ENCODE measurements at places on chromosomes 5 and 9.

- DNase-seq = peak; percentile 94
Observed at GRCh38 chr9:93156475-93157008, 22.5 kb upstream of the NINJ1 start.

DNA sequence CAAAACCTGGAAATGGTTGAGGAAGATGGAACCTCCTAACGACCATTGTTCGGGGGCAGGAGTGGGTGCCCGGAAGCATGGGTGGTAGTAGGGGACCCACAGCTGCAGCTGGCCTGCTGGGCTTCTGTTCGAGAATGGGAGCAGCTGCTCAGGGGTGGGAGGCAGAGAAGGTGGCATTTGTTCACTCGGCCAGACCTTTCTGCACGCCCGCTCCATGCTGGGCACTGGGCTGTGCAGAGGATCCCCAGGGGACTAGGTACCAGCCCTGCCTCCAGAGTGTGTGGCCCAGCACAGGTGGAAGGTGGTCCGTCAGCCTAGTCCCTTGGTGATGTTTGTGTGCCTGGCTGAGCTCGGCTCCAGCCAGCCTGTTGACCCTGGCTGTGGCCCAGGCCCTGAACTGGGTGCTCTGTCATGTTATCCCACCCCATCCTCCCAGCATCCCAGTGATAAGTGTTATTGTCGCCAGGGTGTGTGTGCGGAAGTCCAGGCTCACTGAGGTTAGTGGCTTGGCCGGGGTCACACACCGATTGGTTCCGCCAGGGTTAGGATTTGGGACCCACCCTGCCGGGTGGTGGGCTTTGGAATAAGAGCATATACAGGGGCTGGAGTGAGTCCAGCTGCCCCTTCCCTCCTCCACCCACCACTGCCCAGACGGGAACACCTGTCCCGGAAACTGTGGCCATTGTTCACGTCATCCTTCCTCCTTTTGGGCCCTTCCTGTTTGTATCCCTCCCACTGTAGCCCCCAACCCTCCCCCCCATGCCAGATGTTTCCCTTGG, 4.8 kb downstream of the N4BP3 start:
- DNase-seq = no peak

DNA sequence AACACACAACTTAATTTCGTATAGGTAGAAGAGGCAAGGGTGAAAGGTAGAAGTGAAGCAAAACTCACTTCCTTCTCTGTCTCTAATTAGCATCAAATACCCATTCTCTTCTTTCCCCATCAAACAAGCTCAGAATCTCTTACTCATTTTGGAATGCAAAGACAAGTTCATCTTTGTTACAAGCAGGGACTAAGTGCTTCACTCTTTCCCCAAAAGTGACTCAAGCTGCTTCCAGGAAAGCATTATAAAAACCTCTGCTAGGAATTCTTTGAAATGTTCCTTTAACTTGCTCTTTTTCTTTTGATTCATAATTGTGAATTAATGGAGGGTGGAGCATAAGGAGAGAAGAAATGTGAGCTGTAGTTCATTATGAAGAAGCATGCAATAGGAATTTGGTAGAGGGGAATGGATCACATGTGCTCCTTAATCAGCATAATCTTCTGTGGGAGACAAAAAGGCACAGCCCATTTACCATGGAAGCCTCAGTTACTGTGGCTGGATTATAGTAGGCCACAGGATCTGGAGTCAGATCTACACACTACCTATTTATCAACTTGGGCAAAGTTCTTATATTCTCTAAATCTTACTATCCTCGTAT, 109.5 kb upstream of the DPYSL3 start:
- DNase-seq = no peak

DNA sequence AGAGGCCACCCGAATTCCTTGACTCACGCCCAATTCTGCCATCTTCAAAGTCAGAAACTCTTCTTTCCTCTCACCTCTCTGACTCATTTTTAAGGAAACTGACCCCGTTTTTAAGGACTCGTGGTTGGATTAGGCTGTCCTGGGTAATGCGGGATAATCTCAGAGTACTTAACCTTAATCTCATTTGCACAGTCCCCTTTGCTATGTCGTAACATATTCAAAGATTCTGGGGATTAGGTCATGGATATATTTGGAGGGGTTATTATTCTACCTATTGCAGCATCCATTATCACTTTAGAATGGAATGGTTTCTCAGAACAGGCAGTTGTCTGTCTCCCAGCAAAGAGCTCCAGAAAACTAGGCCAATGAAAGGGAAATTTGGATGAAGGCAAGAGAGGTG, 80.8 kb upstream of the IL12B start:
- DNase-seq = no peak

DNA sequence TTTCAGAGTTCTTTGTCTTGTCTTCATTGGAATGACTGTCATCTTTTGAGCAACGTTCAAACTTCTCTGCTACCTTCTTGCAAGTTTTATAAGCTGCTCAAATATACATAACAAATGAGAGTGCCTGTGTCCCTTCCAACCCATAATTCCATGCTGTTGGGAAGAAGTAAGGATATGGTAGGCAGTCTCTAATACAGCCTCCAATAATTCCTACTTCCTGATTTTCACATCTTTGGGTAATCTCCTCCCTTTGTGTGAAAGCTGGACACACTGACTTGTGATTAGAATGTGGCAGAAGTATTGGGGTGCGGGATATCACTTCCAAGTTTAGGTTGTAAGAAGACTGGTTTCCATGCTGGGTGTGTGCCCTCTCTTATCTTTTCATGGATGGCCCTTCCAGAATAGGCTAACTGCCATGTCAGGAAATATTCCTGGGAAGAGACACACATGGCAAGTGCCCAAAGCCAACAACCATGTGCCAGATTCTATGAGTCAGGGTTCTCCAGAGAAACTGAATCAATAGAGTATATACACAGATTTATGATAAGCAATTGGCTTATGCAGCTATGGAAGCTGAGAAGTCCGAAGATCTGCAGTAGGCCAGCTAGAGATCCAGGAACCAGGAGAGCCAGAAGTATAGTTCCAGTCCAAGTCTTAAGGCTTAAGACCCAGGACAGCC, 531.3 kb downstream of the NTRK2 start:
- no peak for DNase-seq

DNA sequence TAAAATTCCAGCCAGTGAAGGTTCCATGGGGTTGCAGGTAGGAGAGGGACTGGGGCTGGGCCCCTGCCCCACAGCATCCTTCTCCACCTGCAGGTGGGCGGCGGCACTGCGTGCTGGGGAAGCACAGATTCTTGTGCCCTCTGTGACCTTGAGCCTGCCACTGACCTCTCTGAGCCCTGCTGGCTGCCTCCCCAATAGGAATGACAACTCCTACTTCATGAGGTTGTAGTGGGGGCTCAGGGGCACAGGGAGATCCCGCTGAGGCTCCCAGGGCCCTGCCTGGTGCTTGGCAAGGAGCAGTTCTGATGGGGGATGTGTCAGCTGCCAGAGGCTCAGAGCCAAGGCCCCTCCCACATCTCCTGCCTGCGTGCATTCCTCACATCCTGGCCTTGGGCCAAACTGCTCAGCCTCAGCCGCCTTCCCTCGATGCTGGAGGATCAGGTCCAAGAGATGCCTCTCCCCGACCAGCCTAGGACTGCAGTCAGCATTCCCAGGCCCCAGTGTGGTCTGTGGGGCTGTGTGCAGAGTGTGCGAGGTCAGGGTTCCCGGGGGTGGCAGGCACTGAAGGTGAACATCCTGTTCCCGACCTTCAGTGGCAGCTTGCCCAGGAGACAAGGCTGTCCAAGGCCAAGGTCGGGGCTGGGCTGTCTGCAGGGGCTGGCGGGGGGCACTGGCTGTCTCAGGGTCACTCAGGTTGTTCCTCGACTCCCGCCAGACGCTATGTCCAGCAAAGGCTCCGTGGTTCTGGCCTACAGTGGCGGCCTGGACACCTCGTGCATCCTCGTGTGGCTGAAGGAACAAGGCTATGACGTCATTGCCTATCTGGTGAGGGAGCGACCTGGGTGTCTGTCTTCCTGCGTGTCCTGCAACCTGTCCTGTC, 7.0 kb downstream of the ASS1 start:
- DNase-seq = peak; percentile 19

DNA sequence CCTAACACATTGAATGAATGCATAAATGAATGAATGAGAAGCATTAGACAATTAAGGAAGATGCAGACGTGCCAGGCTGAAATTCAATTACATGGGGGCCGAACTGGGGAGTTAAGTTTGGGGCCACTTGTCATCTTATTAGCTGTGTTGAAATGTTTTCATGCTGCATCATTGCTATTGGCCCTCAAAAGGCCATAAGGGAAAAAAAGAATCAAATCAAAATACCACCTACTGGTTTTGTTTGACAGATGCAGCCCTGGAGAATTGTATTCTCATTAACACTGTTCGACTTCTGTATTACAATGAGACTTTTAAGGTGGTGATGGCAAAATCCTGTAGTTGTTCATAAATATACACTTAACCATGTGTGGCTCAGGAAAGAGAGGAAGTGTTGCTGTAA, 38.4 kb downstream of the UBE2QL1 start:
- DNase-seq = no peak

DNA sequence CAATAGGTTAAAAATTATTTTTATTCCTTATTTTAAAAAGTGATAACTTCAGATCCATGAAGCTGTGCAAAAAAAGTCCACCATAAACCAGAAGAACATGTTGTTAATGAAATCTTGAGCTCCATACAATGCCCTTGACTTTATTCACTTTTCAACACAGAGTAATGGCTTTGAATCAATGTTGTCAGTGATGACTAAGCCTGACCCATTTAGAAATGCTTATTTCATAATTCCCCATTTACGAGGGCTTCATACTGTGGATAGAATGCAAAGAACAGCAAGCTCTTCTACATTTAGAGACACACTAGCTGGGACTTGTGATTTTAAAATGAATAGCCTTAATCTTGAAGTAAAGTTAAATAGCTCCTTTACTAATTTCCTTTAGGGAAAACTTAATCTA, 25.7 kb upstream of the IL9 start:
- no peak for DNase-seq

DNA sequence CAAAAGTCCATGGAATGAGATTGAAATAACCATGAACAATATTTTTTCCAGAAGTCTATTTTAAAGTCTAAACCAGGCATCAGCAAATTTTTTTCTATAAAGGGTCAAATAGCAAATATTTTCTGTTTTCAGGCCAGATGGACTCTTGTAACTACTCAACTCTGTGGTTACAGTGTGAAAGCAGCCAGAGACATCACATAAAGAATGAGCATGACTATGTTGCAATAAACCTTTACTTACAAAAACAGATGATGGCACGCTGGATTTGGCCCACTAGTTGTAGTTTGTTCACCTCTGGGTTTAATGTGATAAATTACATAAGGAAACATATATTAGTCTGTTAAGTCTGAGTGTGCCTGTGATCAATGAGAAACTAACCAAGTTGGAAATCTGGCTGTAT, 319.2 kb downstream of the TRPM3 start:
- no peak for DNase-seq

- DNase-seq = no peak
Observed at GRCh38 chr5:3729631-3730030, 134.0 kb downstream of the IRX1 start.

DNA sequence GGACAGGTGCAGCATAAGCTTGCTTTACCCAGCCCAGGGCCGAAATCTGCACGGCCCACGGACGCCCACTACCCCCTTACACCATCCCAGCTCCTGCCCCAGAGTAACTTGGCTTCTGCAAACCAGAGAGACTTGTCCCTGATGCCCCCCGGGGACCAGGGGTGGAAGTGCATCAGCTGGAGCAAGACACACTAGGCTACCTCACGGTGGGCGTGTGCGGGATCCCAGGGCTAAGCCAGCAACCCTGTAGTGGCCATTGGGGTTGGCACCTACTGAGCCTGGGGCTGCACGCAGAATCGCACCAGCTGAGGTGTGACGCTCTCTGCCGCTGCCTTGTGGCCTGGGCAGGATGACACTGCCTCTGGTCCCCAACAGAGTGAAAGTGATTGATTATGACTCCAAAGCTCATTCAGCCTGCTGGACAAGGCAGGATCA, 6.1 kb upstream of the ZNF79 start:
- DNase-seq = peak; percentile 54

DNA sequence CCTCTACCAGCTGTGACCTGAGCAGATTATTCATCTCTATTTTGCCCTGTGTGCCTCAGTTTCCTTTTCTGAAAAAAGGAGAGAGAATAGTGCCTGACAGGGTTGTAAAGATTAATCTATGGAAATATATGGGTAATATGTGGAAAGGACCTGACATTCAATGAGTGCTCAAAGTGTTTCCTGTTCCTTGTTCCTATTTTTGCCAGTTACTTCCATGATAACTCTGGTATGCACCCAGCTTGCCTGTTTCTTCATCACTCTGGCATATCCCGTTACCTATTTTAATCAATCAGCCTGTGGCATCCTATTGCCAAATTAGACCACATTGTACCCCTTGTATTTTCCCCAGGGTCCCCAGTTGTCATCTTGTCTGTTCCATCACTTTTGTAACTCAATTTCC, 3.6 kb upstream of the ARAP3 start:
- no peak for DNase-seq

- DNase-seq = no peak
Observed at GRCh38 chr5:23084815-23085214, 231.7 kb upstream of the CDH12 start.

DNA sequence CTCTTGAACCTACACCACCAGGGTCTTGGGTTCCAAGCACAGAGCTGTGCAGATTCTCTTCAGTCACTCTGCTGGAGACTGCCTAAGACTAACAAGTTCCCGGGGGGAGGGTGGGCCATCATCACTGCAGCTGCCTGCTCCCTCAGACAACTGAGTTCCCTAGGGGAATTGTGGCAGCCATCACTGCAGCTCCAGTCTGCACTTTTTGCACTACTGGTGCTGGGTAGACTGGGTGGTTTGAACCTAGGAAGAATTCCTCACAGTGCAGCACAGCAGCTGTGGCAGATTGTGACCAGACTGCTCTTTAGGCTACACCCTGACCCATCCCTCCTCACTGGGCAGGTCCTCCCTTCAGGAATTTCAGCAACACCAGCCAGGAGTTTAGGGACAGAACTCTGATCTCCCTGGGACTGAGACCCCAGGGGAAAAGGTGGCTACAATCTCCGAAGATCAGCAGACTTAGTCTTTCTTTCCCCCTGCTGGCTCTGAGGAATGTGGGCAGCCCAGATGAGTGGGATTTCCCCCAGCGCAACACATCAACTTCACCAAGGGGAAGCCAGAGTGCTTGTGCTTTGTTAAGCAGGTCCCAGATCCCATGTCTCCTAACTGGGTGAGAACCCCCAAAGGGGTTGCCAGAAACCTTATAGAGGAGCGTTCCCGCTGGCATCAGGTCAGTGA, 30.9 kb upstream of the RGMB start:
- no peak for DNase-seq

- DNase-seq = no peak
Observed at GRCh38 chr5:7650755-7651154, 200.2 kb downstream of the CFAP90 start.

DNA sequence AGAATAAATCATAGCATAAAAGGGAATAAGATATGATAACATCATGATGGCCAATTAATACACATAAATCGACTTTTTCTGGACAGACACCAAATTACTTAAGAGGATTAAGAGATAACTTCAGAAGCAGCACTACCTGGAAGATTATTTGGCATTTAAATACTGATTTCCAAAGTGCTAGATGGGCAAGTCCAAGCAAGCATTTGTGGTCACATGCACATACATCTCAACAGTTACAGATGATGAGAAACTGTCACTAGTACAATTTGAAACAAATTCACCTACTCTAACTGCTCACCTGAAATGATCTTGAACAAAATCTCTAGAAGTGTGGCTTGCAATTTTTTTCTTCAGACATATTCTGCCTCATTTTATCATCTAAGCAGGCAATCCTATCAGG, 26.8 kb upstream of the RASGEF1C start:
- DNase-seq = no peak

GRCh38 chr5:107955321-107955720, 284.6 kb upstream of the EFNA5 start:
- no peak for DNase-seq
